ENCODE measurements at places on chromosomes 5 and 9.

GRCh38 chr9:124467410-124468060 lies 17.3 kb downstream of the ADGRD2 start:
- DNase-seq, result no peak

DNA sequence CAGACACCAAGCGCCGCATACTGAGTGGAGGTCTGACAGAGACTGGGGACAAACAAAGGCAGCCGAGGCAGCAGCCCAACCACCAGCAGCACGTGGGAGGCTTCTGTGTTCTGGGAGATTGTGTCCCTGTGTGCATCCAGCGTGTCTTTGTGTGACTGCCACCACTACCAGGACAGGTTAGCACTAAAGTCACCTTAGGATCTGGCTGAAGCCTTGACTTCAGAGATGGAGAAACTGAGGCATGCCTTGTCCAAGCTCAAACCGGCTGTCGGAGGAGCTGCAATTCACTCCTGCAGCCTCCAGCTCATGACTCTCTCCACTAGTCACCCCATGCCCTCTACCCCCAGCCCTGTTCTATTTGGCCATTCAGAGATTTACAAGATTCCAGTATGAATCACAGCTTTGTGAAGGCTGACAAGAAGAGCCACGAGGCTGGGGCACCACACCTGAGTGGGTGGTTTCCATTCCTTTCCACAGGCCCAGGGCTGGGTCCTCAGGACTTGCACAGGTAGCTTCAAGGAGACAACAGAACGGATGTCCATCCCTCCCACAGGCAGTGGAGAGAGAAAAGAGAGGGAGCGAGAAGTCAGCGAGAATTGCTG lies 69.3 kb downstream of the SHB start:
- DNase-seq, result no peak

DNA sequence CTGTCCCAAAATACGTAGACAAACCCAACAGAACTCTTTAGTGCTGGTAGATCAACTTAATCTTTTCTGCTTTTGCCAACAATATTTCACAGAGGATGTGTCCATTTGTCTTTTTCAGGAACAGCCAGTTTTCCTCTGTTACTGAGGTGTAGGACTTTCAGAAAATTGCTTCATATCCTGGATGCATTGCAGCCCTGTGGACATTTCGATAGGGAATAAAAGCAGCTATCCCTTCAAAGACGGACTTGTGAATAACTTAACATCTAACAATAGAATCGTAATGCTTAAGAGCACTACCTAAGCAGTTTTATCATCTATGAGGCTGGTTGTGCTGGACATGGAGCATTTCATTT lies 59.7 kb downstream of the PCSK1 start:
- no peak for DNase-seq

- DNase-seq, result no peak
Observed at GRCh38 chr5:15008921-15009320, 137.3 kb upstream of the ANKH start.

- no peak for DNase-seq
Observed at GRCh38 chr9:121748074-121748473, 96.6 kb downstream of the DAB2IP start.

GRCh38 chr5:102986074-102986473 lies 133.9 kb downstream of the GIN1 start:
- no peak for DNase-seq

- no peak for DNase-seq
Observed at GRCh38 chr5:81755320-81755719, 4.4 kb upstream of the SSBP2 start.

- no peak for DNase-seq
Observed at GRCh38 chr5:82208371-82208770, 69.8 kb downstream of the RPS23 start.

- no peak for DNase-seq
Observed at GRCh38 chr9:107759823-107760166, 270.2 kb upstream of the KLF4 start.

DNA sequence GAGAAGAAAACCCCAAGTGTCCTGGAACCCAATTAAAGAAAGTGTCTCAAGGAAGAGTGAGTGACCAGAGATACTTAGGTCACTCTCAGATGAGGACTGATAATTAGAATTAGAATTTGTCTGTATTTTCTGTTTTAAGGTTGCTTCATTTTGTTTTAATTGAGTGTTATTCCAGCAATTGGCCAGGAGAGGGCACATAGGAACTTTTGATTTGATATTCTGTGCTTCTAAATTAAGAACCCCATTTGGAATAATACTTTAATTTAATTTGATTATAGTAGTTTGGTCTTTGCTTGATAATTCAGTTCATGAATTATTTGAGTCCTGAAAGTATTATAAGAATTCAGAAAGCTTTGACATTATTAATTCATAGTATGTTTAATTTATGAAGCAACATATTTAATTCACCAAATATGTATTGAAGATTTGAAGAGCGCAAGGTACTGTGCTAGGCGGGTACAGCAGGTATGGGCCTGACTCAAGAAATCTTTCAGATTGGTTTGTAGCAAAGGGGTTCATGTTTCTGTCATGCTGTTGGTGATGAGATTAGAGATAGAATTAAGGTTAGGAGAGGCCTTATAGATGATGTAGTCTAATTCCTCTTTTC lies 4.9 kb downstream of the MRPL22 start:
- DNase-seq, result no peak

- no peak for DNase-seq
Observed at GRCh38 chr9:136358888-136359287, 4.7 kb downstream of the DNLZ start.

DNA sequence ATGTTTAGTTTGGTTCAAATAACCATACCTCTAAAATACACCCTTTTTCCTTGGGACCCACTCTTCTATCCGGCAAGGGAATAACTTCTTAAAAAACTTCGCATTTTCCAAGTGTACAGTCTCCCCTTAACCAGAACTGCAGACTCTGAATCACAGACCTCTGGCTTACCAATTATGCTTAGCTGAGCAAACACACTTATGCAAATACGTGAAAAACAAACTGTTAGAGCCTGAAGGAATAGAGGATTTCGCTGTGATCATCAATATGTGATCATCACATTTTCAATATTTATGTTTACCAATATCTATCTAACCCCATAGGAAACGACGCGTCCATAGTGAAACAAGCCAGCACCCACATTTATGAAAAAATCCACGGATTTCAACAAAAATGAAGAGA lies 1.3 kb downstream of the LPAR1 start:
- DNase-seq, result no peak

- DNase-seq, result no peak
Observed at GRCh38 chr9:27184556-27185351, 75.7 kb downstream of the TEK start.

DNA sequence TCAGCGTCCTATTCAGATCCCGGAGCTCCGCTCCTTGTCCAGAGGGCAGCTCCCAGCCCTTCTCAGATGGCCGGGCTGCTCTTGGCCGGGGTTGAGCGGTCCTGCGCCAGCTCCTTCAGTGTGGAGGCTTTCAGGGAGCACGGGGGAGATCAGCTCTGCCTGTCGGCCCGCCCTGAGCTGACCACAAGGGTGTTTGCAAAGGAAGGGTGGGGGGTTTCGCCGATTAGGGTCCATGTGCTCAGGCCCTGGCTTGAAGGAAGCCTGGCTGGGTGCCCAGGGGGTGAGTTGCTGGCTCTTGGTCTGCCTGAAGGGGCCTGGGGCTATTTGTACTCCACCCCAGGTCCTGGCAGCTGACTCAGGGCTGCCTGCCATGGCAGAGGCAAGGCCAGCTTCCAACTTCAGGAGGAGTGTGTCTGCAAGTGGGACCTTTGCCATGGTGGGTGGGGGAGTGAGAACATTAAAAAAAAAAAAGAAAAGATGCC lies 250.1 kb upstream of the KLF4 start:
- DNase-seq, result no peak

DNA sequence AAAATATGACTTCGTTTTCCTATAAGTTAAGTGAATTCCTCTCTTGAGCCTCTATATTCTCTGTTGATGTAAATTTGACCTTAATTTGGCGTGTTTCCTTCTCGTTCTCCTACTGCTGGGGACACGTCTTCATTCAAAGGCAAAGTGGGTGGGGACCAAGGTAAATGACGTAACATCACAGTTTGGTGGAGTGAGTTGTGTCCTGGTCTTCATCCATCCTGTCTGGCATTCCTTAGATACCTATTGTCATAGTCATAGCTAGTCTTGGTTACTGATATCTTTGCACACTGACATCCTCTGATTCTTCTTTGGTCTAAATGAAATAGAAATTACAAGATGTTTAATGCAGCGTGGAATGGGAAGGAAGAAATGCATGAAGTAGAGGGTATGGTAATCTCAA lies 108.5 kb downstream of the NNT start:
- no peak for DNase-seq

- DNase-seq, result no peak
Observed at GRCh38 chr5:5638211-5638610, 215.7 kb downstream of the ICE1 start.

- DNase-seq, result no peak
Observed at GRCh38 chr9:117744856-117745389, 40.7 kb downstream of the TLR4 start.

DNA sequence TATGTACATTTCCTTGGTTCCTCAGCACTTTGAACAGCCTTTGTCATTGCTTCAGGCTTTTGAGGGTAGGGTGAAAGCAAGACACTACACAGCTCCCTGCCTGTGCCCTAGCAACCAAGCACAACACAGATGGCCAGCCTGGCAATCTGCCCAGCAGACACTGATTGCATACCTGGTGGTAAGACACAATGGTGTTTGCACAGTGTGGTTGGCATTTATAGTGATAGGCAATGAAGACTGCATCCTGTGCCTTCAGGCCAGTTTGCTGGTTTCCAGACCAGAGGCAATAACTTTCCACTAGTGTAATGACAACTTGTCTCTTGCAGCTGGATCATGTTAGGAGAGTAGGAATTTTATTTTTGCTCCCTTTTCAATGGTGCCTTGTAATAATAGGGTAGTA lies 144.5 kb upstream of the TNC start:
- no peak for DNase-seq

DNA sequence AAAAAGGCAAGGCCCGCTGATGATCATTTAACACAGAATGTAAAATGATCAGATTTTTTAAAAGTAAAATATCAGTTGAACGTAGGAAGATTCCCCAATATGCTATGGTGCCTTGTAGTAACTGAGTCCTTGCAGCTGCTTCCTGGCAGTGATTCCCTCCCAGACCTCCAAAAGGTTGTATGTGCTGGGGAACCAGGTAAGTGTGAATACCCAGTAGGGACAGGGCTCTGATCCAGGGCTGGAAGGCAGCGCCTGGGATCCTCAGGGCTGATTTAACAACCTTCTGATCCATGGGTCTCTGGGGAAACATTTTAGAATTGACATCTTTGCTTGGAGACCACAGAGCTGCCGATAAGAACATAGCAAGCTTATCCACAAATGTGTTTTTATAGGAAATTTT lies 76.7 kb upstream of the IL6ST start:
- DNase-seq, result no peak

DNA sequence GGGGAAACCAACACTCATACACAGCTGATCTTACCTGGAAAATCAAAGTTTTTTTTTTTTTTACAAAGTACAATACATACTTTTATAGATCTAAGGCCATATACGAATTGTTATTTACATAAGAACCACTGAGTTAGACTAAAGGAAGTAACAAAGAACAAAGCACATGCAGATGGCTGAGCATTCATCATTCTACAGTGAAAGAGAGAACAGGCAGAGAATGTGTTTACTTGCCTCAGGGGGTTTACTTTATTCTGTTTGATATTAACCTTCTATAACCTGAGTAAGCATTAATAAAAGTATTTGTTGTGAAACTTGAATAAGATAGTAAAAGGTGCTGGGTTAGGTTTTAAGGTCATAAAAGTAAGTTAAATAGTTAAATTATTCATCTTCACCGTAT lies 54.7 kb downstream of the SLC38A9 start:
- no peak for DNase-seq

DNA sequence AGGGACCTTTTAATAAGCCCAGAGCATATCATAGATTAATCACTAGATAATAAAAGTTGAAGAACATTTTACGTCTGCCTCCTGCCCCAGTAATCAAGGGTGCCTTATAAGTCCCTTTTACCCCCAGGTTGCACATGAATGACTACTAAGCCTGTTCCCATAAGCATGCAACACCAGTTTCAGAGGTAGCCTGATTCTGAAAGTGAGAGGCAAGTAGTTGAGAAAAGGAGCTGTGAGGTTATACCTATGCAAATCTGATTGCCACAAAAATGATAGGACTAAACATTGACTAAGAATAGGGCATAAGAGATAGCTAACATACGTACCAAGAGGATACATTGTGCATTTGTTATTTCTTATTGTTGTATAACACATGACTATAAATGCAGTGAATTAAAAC lies 681.9 kb downstream of the ISL1 start:
- no peak for DNase-seq
